ENCODE measurements at places on chromosomes 1 and 21. TPM values are rescaled to one million over a fixed set of nuclear protein-coding genes. Genes with fewer than 3 reads are reported as not detected.
A peak's percentile ranks its signal among the peaks of the same experiment; 100 is the strongest.

Gene PKP1
- not detected for total RNA-seq

Gene S100A2
- 14.4 TPM for total RNA-seq

Gene NHLH1
- total RNA-seq = not detected

Gene DCST1
- not detected for total RNA-seq

- no peak for DNase-seq
Observed at GRCh38 chr1:248758352-248758751, 2.8 kb upstream of the LYPD8 start.

DNA sequence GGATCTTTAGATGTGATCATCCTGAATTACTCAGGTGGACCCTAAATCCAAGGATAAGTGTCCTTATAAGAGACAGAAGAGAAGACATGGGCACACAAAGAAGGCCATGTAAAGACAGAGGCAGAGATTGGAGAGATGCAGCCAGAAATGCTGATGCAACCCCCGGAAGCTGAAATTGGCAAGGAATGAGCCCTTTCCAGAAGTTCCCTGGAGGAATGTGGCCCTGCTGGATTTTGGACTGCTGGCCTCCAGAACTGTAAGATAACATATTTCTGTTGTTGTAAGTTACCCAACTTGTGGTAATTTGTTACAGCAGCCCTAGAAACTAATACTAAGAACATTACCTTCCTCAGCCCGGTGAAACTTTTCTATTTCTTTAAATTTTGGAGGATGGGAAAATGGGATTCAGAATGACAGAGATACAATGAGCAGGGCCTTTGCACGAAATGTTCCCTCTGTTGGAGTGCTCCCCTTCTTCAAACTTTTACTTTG is 11.2 kb upstream of the PLPP3 start:
- no peak for DNase-seq

GRCh38 chr1:98336472-98337083 is 324.9 kb upstream of the SNX7 start:
- DNase-seq = no peak

DNA sequence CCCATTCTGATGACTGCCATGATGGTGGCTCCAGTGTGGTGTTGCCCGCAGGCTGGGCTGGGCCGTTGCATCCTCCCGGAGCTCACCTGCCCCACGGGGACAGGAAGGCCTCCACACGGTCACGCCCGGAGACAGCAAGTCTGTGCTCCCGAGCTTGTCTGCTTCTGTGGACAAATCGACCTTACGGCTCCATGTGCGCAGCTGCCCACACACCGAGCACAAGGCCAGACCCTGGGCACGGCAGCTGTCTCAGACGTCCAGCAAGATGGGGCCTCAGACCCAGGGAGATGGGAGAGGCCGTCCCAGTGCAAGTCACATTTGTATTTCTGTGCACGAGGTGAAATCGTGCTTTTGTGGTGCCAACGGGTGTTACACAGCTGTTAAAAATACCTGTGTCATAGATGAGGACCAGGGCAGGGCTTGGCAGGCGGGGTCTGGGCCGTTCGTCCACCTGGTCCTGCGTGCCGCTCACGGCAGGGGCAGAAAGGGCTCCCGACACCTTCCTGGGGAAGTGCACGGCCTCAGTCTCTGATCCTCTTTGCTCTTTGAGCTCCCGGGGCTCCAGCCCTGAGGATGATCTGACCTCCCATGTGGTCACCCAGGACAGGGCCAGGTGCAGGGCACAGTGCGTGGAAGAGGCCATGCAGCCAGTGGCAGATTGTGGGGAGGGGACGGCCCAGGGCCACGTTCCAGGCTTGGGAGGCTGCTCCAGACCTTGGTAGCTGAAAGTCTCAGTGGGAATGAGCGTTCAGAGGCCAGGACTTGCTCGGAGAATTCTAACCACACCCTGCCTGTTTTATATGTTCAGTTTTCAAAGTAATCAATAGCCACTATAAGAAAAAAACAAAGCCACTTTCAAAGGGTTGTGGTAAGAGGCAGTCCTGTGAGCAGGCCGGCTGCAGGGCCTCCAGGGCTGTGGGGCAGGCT is 13.5 kb downstream of the COL6A1 start:
- DNase-seq = no peak

DNA sequence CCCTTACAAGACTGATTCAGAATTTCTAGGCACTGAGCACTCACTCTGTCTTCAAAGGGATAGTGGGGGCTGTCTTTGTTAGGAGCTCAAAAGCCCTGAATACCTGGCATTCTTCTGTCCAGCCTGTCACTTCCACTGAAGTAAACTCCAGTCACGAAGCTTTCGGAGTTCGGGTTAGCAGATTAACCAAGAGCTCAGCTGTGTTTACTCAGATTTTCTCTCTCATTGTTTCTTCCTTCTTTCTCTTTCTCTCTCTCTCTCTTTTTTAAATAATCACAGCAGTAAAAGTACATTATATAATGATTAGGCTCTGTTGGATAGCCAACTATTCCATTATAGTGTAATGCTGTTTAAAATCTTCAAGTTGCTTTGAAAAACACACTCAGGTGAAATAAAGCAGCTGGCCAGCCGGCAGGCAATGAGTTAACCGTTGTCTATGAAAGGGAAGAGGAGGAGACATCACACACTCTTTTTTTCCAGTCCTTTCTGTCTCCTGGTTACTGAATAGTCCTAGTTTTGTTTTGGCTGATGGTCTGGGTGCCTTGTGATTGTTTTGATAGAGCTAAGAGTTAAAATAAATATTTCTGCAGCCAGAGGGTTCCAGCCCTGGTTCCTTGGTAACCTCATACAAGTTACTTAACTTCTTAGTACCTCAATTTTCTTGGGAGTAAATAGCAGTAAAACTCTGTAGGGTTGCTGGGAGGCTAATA is 89.8 kb downstream of the ADSS2 start:
- peak; percentile 81 for DNase-seq
